ENCODE measurements at places on chromosomes 13 and 19.

DNA sequence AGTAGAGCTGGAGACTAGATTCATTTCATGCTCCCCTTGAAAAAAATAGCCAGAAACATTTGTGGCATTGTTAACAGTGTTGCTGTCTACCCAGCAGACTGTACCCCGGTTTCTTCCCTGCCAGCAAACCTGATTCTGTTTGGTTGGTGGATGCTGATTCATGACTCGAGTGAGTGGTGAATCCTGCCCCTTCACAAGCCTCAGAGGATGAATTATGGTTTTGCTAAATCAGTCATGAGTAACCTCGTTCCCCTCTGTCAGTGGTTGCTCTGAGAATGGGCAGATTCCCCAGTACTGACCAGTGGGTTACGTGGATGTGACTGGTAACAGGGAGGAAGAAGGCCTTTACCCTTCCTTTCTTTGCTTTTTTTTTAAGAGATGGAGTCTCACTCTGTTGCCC, 10.1 kb downstream of the NLRP12 start:
- no peaks in the 10 kb centered on the region for H3K4me1 ChIP-seq
- no peaks in the 10 kb centered on the region for H3K36me3 ChIP-seq
- no peaks in the 10 kb centered on the region for H3K27me3 ChIP-seq
- no peak for DNase-seq
- H3K27ac ChIP-seq: no peak overlapping the region

- no peaks in the 10 kb centered on the region for H3K36me3 ChIP-seq
- no peaks in the 10 kb centered on the region for H3K27me3 ChIP-seq
- H3K4me1 ChIP-seq: no peaks in the 10 kb centered on the region
- H3K27ac ChIP-seq: no peak overlapping the region
- DNase-seq: no peak
- no peak overlapping the region for H3K4me3 ChIP-seq
Measured at GRCh38 chr13:105821337-105821736, 714.1 kb downstream of the EFNB2 start.

- H3K4me1 ChIP-seq: peaks cover 96% of the 10 kb centered on the region
- no peaks in the 10 kb centered on the region for H3K27me3 ChIP-seq
- DNase-seq: no peak
- H3K27ac ChIP-seq: peak overlapping the region; percentile 99
- peaks cover 16% of the 10 kb centered on the region for H3K36me3 ChIP-seq
- H3K4me3 ChIP-seq: peak overlapping the region; percentile 62
Measured at GRCh38 chr19:38658462-38659306, 11.2 kb downstream of the ACTN4 start.

GRCh38 chr19:21326169-21326568, 3.0 kb downstream of the ZNF708 start:
- no peak for DNase-seq
- H3K4me3 ChIP-seq: no peak overlapping the region
- peaks cover 35% of the 10 kb centered on the region for H3K4me1 ChIP-seq
- no peak overlapping the region for H3K27ac ChIP-seq
- no peaks in the 10 kb centered on the region for H3K27me3 ChIP-seq

GRCh38 chr13:51599444-51600176, 15.3 kb downstream of the WDFY2 start:
- H3K27ac ChIP-seq: no peak overlapping the region
- peaks cover 2% of the 10 kb centered on the region for H3K36me3 ChIP-seq
- no peaks in the 10 kb centered on the region for H3K27me3 ChIP-seq
- H3K4me1 ChIP-seq: peaks cover 20% of the 10 kb centered on the region

- no peaks in the 10 kb centered on the region for H3K4me1 ChIP-seq
- H3K4me3 ChIP-seq: no peak overlapping the region
- no peaks in the 10 kb centered on the region for H3K36me3 ChIP-seq
- no peak for DNase-seq
Measured at GRCh38 chr19:14809272-14810057, 25.5 kb downstream of the OR7A5 start.

Data from osteocyte (in vitro differentiated cells).